Central memory CD8-positive, alpha-beta T cell (primary cell): ENCODE measurements at places on chromosomes 12 and 14.

GRCh38 chr12:96046543-96047228 is 11.3 kb upstream of the LTA4H start:
- H3K27ac ChIP-seq: peak overlapping the region; percentile 38
- H3K27me3 ChIP-seq: no peaks in the 10 kb centered on the region
- H3K4me1 ChIP-seq: peaks cover 26% of the 10 kb centered on the region
- peaks cover 3% of the 10 kb centered on the region for H3K36me3 ChIP-seq
- H3K4me3 ChIP-seq: no peak overlapping the region

DNA sequence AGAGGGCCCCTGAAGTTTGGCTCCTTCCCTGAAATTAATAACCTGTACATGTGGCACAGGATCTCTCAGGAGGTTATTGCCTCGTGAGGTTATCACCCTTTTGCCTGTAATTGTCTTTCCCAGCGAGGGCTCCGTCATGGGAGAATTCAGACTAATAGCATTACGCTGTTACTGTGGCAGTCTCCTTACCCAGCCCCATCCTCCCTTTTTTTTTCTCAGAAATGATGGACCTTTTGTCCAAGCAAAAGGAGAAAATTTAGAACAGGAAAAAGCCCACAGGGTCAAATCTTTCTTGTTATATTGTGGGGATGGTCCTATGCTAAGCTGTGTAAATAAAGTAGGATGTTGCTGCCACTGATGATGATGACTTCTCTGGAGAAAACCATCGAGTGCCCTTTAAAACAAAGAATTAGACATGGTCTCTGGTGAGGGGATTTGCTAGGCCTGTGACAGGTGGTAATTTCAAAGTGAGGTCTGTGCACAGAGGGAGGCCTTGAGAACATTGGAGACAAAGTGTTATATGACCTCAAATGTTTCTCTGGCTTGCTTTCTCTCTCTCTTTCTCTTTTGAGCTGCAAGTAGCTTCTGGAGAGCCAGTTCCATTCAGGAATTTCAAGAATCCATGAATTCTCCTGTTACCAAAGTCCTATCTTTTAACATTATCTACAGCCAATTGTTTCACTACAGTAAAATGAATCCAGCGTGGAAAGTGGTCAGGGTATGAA is 357.2 kb downstream of the BMP4 start:
- no peak for DNase-seq
- H3K36me3 ChIP-seq: no peaks in the 10 kb centered on the region
- no peak overlapping the region for H3K4me3 ChIP-seq

GRCh38 chr12:62296001-62296400 is 35.8 kb downstream of the USP15 start:
- H3K27me3 ChIP-seq: no peaks in the 10 kb centered on the region
- no peak overlapping the region for H3K4me3 ChIP-seq
- DNase-seq: no peak
- peaks cover 44% of the 10 kb centered on the region for H3K36me3 ChIP-seq

GRCh38 chr12:96510306-96510764 is 21.0 kb downstream of the CFAP54 start:
- H3K4me1 ChIP-seq: no peaks in the 10 kb centered on the region
- H3K4me3 ChIP-seq: no peak overlapping the region
- no peak for DNase-seq

- no peaks in the 10 kb centered on the region for H3K27me3 ChIP-seq
- no peak for DNase-seq
- H3K4me1 ChIP-seq: no peaks in the 10 kb centered on the region
- no peak overlapping the region for H3K4me3 ChIP-seq
- no peaks in the 10 kb centered on the region for H3K36me3 ChIP-seq
Measured at GRCh38 chr12:60281522-60281921, 685.7 kb downstream of the SLC16A7 start.

- no peaks in the 10 kb centered on the region for H3K27me3 ChIP-seq
- no peak overlapping the region for H3K4me3 ChIP-seq
- no peak overlapping the region for H3K27ac ChIP-seq
- no peaks in the 10 kb centered on the region for H3K36me3 ChIP-seq
- DNase-seq: no peak
Measured at GRCh38 chr14:85296456-85297210, 233.3 kb upstream of the FLRT2 start.

DNA sequence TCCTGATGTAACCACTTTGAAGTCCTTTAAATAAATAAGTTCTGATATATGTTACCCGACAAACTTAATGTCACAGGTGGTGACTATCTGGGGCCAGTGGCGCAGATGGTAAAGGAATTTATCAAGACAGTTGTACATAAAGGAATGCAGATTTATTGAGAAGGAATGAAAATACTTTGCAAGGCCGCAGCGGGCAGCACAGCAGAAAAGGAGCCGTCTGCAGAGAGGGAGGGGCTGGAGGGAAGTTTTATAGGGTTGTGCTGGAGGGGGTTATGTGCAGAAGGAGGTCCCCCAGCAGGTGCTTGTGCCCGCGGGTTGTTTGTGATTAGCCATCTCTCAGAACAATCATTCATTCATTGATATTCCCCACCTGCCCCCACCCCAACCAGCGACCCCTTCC is 17.4 kb downstream of the GPRC5D start:
- no peak overlapping the region for H3K4me3 ChIP-seq
- H3K27ac ChIP-seq: no peak overlapping the region
- no peaks in the 10 kb centered on the region for H3K4me1 ChIP-seq
- H3K36me3 ChIP-seq: no peaks in the 10 kb centered on the region

DNA sequence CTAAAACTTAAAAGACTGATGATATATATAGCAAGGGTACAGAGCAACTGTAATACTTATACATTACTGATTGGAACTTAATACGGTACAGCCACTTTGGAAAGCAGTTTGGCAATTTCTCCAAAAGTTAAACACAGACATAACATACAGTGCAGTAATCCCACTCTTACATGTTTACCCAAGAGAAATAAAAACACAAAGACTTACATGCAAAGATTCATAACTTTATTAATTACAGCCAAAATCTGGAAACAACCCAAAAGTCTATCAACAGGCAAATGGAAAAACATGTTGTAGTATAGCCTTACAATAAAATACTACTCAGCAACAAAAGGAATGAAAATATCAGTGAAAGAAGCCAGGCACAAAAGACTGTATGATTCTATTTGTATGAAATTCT is 84.6 kb downstream of the GARIN6 start:
- H3K27ac ChIP-seq: no peak overlapping the region
- no peaks in the 10 kb centered on the region for H3K27me3 ChIP-seq
- no peaks in the 10 kb centered on the region for H3K4me1 ChIP-seq
- DNase-seq: no peak
- no peaks in the 10 kb centered on the region for H3K36me3 ChIP-seq

DNA sequence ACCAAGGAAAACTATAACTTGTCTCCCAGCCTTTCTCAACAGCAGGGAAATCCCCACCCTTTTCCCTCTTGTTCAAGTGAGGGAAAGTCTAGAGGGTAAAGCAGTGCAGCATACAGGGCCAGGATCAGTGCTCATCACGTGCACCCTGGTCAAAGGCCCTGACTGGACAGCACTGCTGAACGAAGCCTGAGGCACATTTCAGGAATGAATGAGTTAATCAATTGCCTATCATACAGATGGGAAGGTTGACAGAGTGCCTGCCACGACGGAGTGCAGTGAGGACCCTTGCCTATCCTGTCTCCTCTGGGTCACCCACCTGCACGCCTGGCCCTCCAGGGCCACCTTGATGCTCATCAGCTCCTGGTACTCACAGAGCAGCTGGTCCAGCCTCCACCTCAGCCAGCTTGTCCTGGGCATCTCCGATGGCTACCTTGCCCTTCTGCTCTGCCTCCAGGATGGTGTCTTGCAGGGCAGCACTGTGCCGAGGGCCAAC is 11.7 kb upstream of the KRT73 start:
- peak overlapping the region; percentile 56 for H3K27ac ChIP-seq
- H3K4me1 ChIP-seq: peaks cover 52% of the 10 kb centered on the region
- peak overlapping the region; percentile 34 for H3K4me3 ChIP-seq
- DNase-seq: peak; percentile 6
- H3K36me3 ChIP-seq: no peaks in the 10 kb centered on the region

DNA sequence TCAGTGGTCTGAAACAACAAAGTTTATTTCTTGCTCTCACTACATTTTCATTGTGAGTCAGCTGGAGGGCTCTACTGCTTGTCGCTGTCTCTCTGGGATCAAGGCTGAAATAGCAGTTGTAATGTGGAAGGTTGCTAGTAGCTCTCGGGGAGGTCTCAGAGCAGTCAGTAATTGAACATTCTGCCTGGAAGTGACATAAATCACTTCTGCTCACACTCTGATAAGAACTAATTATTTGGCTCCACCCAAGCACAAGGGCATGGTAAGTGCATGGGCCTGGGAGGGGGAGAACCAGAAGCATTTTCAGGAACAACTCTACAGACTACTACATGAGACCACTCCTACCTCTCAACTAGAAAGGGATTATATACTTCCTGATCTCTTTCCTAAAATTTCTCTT is 128.2 kb downstream of the TMEM117 start:
- no peaks in the 10 kb centered on the region for H3K27me3 ChIP-seq
- peaks cover 2% of the 10 kb centered on the region for H3K36me3 ChIP-seq
- H3K4me3 ChIP-seq: no peak overlapping the region
- H3K4me1 ChIP-seq: no peaks in the 10 kb centered on the region
- H3K27ac ChIP-seq: no peak overlapping the region

- no peak for DNase-seq
- H3K4me3 ChIP-seq: no peak overlapping the region
- no peaks in the 10 kb centered on the region for H3K4me1 ChIP-seq
Measured at GRCh38 chr12:114917307-114917706, 233.3 kb upstream of the TBX3 start.
